ENCODE measurements at places on chromosomes 1 and 21. TPM values are rescaled to one million over a fixed set of nuclear protein-coding genes. Genes with fewer than 3 reads are reported as not detected.

SLFNL1 gene
- 0.19 TPM for total RNA-seq

ST7L gene
- total RNA-seq: 13.9 TPM

ADGRL2 gene
- 12.1 TPM for total RNA-seq

UCHL5 gene
- total RNA-seq: 24.5 TPM

KRTAP7-1 gene
- not detected for total RNA-seq

A3GALT2 gene
- not detected for total RNA-seq

MATN1 gene
- 0.14 TPM for total RNA-seq

ICOSLG gene
- 1.1 TPM for total RNA-seq

HNRNPCL4 gene
- not detected for total RNA-seq

ZNF695 gene
- total RNA-seq: 3.0 TPM

CBR1 gene
- total RNA-seq: 26.2 TPM

VAMP3 gene
- 31.5 TPM for total RNA-seq

KIAA1614 gene
- 0.94 TPM for total RNA-seq

NCMAP gene
- total RNA-seq: 0.09 TPM

SASS6 gene
- 7.4 TPM for total RNA-seq

PLK3 gene
- total RNA-seq: 10.1 TPM

NEK2 gene
- 31.1 TPM for total RNA-seq

NR5A2 gene
- total RNA-seq: 0.76 TPM

LCE2C gene
- total RNA-seq: not detected

CFHR3 gene
- not detected for total RNA-seq

IFNLR1 gene
- total RNA-seq: 0.66 TPM

LIN28A gene
- under 0.01 TPM for total RNA-seq

MFSD2A gene
- total RNA-seq: 2.3 TPM

FAM78B gene
- total RNA-seq: 0.28 TPM

RHEX gene
- 3.6 TPM for total RNA-seq

RNPEP gene
- 20.0 TPM for total RNA-seq

NEK7 gene
- 56.8 TPM for total RNA-seq

DNASE2B gene
- total RNA-seq: not detected

HES3 gene
- 0.99 TPM for total RNA-seq

AQP10 gene
- total RNA-seq: 0.05 TPM

WNT2B gene
- 0.42 TPM for total RNA-seq

ACTL8 gene
- total RNA-seq: 0.28 TPM

DNAJC28 gene
- 1.2 TPM for total RNA-seq

OR2L2 gene
- total RNA-seq: under 0.01 TPM
